ENCODE measurements at places on chromosomes 12 and 14. TPM values are rescaled to one million over a fixed set of nuclear protein-coding genes. Genes with fewer than 3 reads are reported as not detected.

GRCh38 chr12:88291498-88292131 lies 149.5 kb downstream of the TMTC3 start:
- H3K4me1 ChIP-seq = no peaks in the 10 kb centered on the region
- H3K27me3 ChIP-seq = no peaks in the 10 kb centered on the region
- no peak for DNase-seq
- no peak overlapping the region for H3K4me3 ChIP-seq
- no peak overlapping the region for H3K27ac ChIP-seq

DNA sequence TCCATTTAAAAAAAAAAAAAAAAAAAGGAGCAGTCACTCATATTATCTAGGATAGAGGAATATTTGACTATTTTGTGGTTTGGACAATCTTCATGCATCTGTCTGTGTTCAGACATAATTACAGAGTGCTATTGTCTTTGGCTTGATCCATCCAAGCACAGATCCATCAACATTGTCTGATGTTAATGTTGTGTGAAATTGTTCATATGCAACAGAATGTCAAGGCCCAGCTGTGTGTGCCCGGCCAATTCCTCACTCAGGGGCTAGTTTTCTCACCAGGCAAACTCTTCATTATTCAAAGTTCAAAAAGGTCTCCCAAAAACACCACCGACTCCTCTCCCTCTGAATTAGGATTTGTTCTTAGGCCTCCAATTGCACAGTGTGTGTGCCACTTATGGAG lies 324.9 kb upstream of the TMTC1 start:
- H3K27ac ChIP-seq = no peak overlapping the region
- no peaks in the 10 kb centered on the region for H3K27me3 ChIP-seq
- DNase-seq = no peak
- H3K36me3 ChIP-seq = no peaks in the 10 kb centered on the region

DNA sequence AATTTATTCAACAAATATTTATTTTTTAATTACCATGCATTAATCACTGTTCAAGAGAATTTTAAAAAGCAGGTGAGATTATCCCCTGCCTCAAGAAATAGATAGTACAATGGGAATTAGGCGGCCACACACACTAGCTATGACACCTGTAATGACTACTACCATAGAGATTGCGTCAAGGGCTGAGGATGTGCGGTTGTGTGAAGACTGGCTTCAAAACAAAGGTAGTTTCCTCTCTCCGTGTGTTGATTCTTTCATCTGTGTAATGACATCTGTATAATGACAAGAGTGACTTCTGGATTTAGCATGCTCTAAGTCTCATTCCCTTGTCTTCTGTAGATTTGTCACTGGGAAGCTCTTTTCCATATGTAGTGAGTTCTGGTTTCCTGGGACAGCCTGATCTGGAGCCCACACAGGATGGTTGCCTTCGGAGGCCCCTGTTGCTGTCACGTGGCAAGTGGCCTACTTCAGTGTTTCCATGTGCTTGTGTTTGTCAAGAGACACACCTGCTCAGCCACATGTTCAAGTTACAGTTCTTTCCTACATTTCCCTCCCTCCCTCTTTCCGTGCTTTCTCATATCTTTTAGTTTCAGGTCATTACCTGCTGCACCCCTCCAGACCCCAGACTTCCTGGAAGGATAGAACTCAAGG lies 64.3 kb downstream of the GALNT8 start:
- H3K27me3 ChIP-seq = peaks cover 5% of the 10 kb centered on the region
- H3K4me3 ChIP-seq = no peak overlapping the region
- no peaks in the 10 kb centered on the region for H3K36me3 ChIP-seq
- no peak for DNase-seq
- H3K4me1 ChIP-seq = no peaks in the 10 kb centered on the region
- H3K27ac ChIP-seq = no peak overlapping the region

DNA sequence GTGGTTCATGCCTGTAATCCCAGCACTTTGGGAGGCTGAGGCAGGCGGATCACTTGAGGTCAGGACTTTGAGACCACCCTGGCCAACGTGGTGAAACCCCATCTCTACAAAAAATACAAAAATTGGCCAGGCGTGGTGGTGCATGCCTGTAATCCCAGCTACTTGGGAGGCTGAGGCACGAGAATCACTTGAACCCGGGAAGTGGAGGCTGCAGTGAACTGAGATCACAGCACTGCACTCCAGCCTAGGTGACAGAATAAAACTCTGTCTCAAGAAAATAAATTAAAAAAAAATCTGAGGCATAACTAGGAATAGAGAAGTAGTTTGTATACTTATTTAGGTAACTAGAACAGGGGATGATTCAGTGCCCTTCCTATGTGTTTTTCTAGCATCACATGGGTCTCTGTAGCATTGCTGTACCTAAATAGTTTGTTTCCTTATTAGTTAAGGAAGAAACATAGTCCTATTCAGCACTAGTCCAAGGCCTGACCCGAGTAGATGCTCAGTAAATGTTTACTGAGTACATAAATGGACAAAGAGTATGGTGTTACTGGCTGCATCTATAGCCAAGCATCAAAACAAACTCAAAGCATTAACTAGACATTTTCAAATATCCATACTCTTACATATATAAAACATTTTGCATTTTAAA lies 21.7 kb downstream of the TAOK3 start:
- peaks cover 20% of the 10 kb centered on the region for H3K4me1 ChIP-seq
- peaks cover 30% of the 10 kb centered on the region for H3K36me3 ChIP-seq
- H3K4me3 ChIP-seq = no peak overlapping the region
- H3K27me3 ChIP-seq = no peaks in the 10 kb centered on the region
- no peak for DNase-seq

DNA sequence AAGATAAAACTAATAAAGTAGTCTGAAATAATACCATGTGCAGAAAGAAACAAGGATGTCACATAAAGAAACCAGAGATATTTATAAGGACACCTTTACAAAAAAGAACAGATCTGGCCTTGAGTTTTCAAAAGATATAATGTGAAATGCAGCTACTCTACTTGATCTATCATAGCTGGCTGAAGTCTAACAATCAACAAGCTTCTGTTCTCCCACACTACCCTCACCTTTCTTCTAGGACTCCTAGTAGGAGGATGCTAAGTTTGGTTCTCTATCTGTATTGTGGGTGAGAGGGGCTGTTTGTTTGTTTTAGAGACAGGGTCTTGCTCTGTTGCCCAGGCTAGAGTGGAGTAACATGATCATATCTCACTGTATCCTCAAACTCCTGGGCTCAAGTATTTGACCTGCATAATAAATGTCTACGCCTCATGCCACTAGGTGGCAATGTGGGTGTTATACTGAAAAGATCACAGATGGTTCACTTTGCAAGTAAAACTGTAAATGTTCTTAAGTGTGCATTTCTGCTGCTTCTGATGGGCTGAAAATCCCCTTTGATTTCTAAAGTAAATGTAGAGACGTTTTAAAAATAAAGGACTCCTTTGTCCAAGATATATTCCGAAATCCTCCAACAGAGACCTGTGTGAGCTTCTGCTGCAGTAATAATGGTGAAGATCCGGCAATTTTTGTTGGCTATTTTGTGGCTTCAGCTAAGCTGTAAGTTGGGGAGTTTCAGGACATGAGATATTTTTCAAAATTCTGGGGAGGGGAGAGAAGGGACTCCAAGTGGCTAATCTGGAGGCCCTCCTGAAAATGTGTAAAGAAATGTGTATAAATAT lies 269.3 kb downstream of the DAD1 start:
- no peaks in the 10 kb centered on the region for H3K4me1 ChIP-seq
- H3K36me3 ChIP-seq = no peaks in the 10 kb centered on the region
- no peak overlapping the region for H3K27ac ChIP-seq
- no peak overlapping the region for H3K4me3 ChIP-seq
- H3K27me3 ChIP-seq = no peaks in the 10 kb centered on the region

DNA sequence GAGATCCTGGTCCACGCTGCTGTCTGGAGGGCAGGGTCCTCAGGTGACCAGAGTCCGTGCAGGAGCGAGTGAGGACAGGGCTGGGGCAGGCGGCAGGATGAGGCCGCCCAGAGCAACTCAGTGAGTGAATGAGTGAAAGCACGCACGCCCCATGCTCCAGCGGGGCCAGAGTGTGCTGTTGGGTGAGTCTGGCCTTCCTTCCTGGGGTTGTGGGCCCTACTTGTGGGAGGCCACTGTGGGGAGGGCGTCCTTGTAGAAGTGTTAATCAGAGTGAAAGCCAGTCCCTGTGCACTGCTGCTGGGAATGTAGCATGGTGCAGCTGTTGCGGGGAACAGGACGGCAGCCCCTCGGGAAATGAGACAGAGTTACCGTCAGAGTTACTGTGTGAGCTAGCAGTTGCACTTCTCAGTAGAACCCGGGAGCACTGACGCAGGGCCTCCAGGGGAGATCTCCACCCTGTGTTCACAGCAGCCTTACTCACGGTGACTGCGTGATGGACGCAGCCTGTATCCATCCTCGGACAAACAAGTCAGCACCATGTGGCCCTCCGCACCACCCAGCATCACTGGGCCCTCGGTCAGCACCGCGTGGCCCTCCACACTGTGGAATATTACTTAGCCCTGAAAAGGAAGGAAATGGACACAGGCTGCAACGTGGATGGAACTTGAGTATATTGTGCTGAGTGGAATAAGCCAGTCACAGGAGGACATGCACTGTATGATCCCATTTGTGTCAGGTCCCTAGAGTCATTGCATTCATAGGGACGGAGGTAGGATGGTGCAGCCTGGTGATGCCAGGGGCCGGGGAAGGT lies 22.1 kb downstream of the PACS2 start:
- H3K27me3 ChIP-seq = no peaks in the 10 kb centered on the region
- no peaks in the 10 kb centered on the region for H3K36me3 ChIP-seq
- peaks cover 42% of the 10 kb centered on the region for H3K4me1 ChIP-seq
- DNase-seq = no peak
- H3K27ac ChIP-seq = no peak overlapping the region

DNA sequence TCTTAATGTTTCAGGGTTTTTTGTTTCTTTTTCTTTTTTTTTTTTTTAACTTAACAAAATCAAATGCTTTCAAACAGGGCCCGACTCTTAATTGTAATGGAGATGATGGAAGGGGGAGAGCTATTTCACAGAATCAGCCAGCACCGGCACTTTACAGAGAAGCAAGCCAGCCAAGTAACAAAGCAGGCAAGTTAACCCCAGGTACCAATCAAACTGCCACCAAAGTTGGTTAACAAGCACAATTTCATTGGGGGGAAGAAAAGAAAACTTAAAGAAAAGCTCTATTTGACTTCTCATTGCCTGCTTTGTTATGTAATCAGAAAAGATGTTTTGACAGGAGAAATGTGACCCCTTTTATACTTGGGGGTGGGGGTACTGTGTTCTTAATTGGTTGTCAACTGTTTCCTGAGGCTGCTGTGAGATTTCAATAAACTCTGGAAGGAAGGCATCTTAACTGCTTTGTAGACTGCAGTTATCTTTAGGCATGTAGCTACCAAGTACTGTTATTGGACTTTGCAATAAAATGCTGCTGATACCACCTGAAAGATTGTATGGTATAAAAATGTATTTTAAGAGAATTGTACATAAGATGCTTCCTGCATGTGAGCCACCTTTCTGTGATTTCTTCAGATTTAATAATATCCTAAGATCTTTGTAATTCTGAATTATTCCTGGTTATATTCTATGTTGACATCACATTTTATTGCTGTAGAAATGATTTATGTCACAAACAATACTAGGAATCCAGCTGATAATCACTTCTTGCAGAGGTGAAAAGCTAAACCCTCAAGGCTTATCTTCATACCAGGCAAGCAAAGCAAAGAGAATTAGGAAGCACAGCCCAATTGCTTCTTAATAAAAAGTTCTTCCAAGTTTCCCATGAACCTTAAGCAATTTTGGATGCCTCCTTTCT lies 26.9 kb downstream of the MAPKAPK5 start:
- H3K4me3 ChIP-seq = no peak overlapping the region
- peaks cover 87% of the 10 kb centered on the region for H3K36me3 ChIP-seq

- DNase-seq = no peak
- no peaks in the 10 kb centered on the region for H3K36me3 ChIP-seq
Observed at GRCh38 chr14:92646952-92647796, 101.3 kb downstream of the LGMN start.

GRCh38 chr14:23319746-23320583 lies 1.3 kb upstream of the PABPN1 start:
- peak overlapping the region; percentile 97 for H3K27ac ChIP-seq
- no peaks in the 10 kb centered on the region for H3K27me3 ChIP-seq
- DNase-seq = no peak
- peaks cover 49% of the 10 kb centered on the region for H3K36me3 ChIP-seq
- H3K4me3 ChIP-seq = peak overlapping the region; percentile 90

DNA sequence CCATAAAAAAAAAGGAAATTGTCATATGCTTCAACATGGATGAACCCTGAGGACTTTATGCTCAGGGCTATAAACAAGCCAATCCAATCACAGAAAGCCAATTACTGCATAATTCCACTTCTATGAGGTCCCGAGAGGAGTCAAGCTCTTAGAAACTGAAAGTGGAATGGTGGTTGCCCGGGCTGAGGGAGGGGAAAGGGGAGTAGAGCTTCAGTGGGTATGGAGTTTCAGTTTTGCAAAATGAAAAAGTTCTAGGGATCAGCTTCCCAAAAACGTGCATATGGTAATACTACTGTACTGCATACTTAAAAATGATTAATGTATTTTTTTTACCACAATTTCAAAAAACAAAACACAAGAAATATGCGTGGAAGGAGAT lies 52.0 kb downstream of the RNF34 start:
- H3K36me3 ChIP-seq = peaks cover 39% of the 10 kb centered on the region
- no peaks in the 10 kb centered on the region for H3K27me3 ChIP-seq
- H3K27ac ChIP-seq = no peak overlapping the region
- DNase-seq = no peak

DNA sequence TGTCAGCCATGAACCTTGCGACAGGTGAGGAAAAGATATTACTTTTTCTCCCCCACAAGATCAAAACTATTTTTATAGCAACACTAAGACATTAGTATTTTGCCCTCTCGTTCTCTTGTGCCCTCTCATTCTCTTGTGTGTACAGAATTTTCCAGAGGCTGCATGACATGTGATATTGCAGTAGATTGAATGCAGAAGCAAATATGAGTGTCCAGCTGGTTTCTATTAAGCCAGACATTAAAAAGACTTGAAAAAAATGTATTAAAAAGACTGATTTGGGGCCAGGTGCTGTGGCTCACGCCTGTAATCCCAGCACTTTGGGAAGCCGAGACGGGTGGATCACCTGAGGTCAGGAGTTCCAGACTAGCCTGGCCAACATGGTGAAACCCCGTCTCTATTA lies 63.7 kb upstream of the ZFP36L1 start:
- H3K4me3 ChIP-seq = no peak overlapping the region
- no peak for DNase-seq
- H3K36me3 ChIP-seq = no peaks in the 10 kb centered on the region
- no peaks in the 10 kb centered on the region for H3K27me3 ChIP-seq
- no peak overlapping the region for H3K27ac ChIP-seq

DNA sequence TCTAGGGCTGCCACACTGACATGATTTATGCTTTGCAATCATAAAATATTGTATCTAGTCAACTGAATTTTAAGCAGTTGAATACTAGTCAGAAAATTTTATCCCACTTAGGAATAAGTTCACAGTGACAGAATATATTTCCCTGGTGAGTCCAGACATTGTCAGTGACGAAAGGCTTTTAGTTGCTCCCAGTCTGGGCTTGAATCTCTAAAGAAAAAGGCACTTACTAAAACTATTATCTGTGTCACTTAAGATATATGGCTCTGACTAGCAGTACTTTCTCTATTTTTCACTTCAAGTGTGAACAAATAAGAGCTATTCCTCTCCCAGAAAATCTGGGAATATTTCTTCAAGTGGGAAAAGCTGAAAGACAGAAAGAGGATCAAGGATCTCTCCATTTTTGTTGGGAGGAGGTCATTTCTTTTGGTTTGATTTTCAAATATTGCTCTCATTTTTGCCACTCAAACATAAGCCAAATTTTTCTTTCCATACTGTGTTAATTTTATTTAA lies 1262.3 kb upstream of the USP15 start:
- H3K27ac ChIP-seq = no peak overlapping the region
- H3K36me3 ChIP-seq = no peaks in the 10 kb centered on the region
- no peak for DNase-seq
- H3K4me3 ChIP-seq = no peak overlapping the region

Gene TMEM52B
- total RNA-seq = not detected

Gene E2F7
- 13.0 TPM for total RNA-seq

Gene RNU4-1
- total RNA-seq = 3,001 TPM

Measured in K562 (cell line).